Gastroesophageal sphincter (tissue), 4 donors: ENCODE measurements at places on chromosomes 12 and 14.
A peak's percentile ranks its signal among the peaks of the same experiment; 100 is the strongest.

DNA sequence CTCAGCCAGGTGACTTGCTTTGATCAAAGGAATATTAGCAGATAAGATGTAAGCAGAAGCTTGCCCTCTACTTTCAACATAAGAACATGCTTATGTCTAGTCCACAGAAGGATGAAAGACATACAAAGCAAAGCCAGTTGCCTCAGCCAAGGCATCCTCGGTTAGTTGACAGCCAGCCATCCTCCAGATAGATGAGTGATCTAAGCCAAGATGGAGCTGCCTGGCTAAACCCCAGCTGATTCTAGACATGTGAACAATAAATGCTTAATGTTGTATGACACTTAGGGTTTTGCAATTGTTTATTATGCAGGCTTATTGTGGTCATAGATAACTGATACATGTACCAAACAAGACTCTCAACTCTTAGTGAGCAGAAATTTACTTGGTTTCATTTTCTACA lies 157.6 kb upstream of the TMTC2 start:
- ATAC-seq, result no peak

DNA sequence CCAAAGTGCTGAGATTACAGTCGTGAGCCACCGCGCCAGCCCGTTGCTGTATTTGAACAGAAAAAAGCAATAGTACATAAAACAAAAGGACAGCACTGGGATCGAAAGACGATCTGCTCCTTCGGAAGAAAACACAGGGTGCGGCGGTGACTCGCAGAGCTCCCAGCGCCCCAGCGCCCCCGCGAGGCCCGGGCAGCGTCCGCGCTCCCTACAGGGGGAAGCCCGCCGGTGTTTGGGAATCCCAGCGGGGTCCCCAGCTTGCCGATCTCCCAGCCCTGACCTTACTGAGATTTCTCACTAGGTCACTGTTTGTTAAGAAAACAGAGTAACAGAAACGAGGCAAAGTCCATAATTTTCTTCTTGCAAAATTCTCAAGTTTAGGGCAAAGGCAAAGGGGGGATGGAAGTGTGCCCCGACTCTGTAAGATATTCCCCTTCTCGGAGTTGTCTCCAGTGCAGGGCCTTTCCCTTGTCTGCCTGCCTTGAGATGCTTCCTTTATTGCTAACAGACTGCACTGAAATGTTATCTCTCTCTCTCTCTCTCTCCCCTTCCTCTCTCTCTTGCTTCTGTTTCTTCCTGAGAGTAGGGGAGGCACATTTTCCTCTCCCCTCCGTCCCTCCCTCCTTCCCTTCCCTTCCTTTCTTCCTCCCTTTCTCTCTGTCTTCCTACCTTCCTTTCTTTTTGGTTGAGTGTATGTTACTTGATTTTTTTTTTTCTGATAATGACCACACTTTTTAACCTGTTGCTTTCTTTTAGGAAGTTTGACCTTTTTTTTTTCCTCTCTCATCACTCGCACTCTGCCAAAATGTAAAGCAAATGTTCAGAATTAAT lies 91.9 kb downstream of the TMEM30B start:
- peak; percentile 80 for ATAC-seq

DNA sequence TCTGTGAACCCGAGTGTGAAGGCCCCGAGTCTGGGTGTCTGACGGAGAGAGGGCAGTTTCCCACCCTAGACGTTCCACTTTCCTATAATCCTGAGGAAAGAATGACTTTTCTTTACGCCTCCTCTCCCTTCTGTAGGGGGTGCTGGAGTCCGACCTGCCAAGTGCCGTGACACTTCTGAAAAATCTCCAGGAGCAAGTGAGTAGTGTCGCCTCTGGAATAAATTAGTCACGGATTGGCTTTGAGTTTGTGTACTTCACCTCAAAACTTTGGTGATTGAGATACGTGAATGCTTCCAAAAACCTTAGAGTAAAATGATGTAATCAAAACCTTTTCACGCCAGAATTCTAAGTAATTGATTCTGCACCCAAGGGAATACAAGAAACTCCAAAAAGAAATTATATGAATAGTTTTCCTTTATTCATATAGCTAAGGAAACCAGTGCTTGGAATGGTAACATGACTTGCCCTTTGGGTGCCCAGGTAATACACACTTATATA lies 452 bp downstream of the NGDN start:
- ATAC-seq, result no peak

GRCh38 chr12:89653-90052 lies 23.1 kb downstream of the IQSEC3 start:
- no peak for ATAC-seq

DNA sequence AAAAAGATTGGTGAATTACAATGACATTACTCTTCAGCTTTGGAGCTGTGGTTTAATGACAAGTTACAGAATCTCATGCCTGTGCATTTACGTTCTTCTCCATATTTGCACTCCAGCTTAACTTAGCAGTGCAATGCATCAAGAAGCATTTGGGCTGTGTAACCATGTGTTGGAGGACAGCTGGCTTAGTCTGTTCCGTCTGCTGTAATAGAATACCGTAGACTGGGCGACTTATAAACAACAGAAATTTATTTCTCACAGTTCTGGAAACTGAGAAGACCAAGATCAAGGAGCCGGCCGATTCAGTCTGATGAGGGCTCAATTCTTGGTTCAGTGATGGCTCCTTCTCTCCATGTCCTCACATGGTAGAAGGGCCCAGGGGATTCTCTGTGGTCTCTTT lies 943.5 kb downstream of the BCL11B start:
- ATAC-seq, result no peak

DNA sequence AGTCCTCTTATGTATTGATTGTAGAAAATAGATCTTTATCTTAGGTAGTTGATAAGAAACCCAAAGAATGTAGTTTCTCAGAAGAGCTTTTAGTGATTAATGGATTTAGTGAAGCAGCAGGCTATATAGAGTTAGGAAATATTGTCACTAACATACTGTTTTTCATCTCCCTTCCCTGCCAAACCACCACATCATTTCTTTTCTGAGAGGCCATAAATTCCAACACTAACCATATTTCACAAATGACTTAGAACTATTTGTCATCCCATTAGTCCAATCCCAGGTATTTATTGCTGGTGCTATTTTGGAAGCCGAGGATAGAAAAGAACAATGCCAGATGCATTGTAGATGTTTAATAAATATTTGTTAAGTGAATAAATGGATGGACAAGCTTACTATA lies 185.7 kb downstream of the KICS2 start:
- ATAC-seq, result no peak

DNA sequence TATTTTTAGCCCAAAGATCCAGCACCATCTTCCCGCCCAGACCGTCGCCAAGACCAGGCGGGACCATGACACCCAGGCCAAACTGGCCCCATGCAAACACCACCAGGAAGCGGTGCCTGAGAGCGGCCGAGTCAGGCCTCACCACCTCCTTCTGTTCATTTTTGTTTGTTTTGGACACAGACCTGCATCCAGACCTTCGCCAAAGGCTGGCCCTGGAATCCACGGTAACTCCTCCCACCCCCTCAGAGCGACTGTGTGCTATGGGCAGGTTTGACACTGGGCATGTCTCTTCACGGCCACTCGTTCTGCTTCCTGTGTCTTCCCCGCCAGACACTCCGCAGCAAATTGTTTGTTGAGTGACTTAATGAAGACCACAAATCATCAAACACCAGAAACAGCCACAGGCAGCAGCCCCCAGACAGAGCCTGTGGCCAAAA lies 47.1 kb downstream of the NCOR2 start:
- no peak for ATAC-seq

DNA sequence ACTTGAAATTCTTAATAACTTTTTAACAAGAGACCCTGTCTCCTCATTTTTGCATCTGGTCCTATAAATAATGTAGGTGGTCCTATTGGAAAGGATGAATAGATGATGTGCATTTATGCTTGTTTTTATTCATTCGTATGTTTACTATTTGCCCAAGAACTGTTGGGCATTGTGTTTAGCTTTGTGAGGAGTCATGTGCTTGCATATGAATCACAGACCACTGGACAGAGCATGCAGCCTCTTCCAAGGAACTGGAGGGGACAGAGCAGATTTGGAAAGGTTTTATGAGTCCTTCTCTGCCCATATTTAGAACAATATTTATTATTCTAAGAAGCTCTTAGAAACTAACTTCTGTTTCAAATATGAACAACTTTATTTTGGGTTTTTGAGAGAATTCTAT lies 414.0 kb downstream of the SOX5 start:
- no peak for ATAC-seq

DNA sequence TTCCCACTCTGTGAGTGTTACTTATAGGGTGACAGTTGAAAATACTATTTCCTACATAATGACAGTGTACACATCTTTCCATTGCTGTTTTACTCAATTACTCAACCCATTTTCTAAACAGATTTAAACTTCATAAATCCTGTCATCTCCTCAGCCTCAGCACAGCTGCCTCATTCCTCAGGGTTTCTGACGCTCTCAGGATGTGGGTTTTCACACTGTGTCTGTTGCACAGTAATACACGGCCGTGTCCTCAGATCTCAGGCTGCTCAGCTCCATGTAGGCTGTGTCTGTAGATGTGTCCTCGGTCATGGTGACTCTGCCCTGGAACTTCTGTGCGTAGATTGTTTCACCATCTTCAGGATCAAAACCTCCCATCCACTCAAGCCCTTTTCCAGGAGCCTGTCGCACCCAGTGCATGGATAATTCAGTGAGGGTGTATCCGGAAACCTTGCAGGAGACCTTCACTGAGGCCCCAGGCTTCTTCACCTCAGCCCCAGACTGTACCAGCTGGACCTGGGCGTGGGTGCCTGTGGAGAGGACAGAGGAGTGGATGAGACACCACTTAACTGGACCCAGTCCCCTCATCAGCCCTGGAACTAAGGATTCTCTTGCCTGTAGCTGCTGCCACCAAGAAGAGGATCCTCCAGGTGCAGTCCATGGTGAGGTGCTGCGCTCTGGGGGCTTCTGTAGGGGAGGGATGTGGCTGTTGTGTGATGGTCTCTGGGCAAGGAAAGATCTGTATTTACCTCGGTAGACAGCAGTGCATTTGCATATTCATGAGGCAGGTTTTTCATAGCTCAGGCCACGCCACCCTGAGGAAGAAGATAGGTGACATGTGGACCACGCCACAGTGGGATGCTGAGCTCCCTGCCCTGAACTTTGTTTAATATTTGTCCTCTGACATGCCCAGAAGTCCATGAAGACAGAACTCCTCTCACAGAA lies 750.2 kb downstream of the TMEM121 start:
- ATAC-seq, result no peak
